Stimulated activated CD8-positive, alpha-beta memory T cell treated with anti-CD3 and anti-CD28 coated beads, Interleukin-15, amount 100 ng/mL, for 1 hour (primary cell): ENCODE measurements at places on chromosomes 16 and 17.
A peak's percentile ranks its signal among the peaks of the same experiment; 100 is the strongest.

- peak; percentile 39 for DNase-seq
Measured at GRCh38 chr16:87895641-87896141, 26.4 kb upstream of the SLC7A5 start.

- DNase-seq, result no peak
Measured at GRCh38 chr17:7631398-7632380, 1.8 kb downstream of the SHBG start.

DNA sequence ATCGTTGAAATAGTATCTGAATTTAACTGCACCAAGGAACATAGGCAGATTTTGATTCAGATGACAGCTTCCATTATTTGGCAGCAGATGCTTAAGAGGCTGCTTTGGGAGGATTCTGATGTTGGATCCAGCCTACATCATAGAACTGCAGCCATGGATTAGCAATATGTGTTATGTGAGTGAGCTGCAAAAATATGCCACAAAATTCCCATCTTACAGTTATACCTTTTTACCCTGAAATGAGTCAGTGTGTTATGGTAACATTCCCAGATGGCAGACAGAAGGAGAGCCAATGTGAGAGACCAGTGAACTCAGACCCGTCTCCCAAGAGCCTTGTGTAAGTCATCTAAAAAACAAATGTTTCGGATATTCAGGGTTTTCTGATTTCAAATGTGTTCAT is 206.1 kb downstream of the CDH13 start:
- no peak for DNase-seq

DNA sequence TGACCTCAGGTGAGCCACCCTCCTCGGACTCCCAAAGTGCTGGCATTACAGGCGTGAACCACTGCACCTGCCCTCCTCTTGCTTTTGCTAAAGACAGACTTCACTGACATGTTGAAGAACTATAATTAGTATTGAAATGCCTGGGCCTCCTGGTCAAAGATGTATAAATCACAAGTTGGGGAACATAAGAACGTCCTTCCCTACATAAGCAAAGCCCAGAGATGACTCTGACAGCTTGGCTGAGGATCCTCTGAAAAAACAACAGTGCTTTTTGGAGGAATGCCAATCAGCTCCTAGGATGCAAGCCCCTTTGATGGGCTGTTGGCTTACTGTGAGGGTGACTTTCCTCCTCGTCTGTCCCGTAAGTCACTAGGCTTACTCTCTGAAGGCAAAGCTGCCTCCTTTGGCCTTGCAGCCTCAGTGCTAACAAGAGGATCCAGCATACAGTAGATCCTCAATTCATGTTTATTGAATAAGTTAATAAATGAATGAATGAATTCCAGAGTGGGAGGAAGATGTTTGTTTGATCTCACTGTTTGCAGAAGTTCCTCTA is 6.3 kb downstream of the APOH start:
- DNase-seq, result no peak

- peak; percentile 66 for DNase-seq
Measured at GRCh38 chr17:39547713-39548478, 59.8 kb downstream of the NEUROD2 start.

GRCh38 chr16:18959031-18959505 is 24.7 kb upstream of the TMC7 start:
- DNase-seq, result no peak

DNA sequence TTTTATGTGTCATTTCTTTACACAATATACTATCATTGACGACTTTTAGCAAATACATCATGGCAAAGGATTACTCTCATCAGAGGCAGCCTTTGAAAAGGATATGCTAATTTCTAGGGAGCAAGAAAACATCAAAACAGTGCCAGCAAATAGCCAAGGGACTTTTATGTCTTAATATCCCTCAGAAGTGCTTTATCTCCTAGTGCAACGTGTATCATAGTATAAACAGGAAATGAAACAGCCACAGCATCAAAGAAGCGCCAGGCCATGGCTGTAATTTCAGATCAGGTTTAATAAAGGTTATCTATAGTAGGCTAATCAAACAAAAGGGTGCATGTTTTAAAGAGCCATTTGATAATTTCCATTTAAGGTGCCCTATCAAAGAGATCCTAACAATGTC is 159.9 kb downstream of the AXIN2 start:
- no peak for DNase-seq

GRCh38 chr17:73293480-73293911 is 18.3 kb downstream of the CDC42EP4 start:
- no peak for DNase-seq

- DNase-seq, result no peak
Measured at GRCh38 chr17:80002690-80003490, 32.8 kb downstream of the TBC1D16 start.

- no peak for DNase-seq
Measured at GRCh38 chr16:24955975-24956731, 59.0 kb downstream of the ARHGAP17 start.

GRCh38 chr16:62562121-62562520 is 525.9 kb upstream of the CDH8 start:
- DNase-seq, result no peak

GRCh38 chr17:60170835-60171752 is 21.3 kb downstream of the CA4 start:
- no peak for DNase-seq

DNA sequence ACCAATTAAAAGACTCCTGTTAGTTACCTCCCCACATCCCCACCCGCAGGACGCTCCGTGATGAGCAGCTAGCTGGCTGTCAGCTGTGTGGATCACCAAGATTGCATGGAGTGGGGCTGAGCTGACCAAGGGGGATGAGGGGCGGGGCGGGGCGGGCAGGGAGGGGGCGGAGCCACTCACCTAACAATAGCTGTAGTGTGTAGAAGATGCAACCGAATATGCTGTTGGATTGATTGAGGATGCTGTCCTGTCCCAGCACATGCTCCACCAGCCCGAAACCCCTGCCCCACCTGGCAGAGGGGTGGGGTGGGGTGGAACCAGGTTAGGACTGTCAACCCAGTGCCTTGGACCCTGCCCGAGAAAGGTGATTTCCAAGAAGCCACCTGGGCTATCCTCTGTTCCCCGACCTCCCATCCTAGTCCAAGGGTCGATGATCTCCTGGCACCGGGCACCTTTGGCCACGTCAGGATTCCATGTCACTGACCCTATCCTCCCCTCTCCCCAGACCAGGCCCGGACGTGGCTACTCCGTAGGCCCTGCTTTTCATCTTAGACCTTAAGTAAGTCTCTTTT is 1.4 kb downstream of the VKORC1 start:
- no peak for DNase-seq
